ENCODE measurements at places on chromosomes 6 and 20. TPM values are rescaled to one million over a fixed set of nuclear protein-coding genes. Genes with fewer than 3 reads are reported as not detected.

IL22RA2 gene
- total RNA-seq: not detected

OR2B6 gene
- 0.17 TPM for total RNA-seq

HDGFL1 gene
- not detected for total RNA-seq

CPXM1 gene
- 0.50 TPM for total RNA-seq

HLA-DOB gene
- 0.26 TPM for total RNA-seq

GHRH gene
- not detected for total RNA-seq

NHLRC1 gene
- total RNA-seq: 3.1 TPM

GLP1R gene
- not detected for total RNA-seq

CFAP206 gene
- 0.26 TPM for total RNA-seq

MYLK2 gene
- not detected for total RNA-seq

SLPI gene
- total RNA-seq: 0.17 TPM

HLA-DRB5 gene
- not detected for total RNA-seq

DSP gene
- total RNA-seq: under 0.01 TPM

CTCFL gene
- total RNA-seq: not detected

FLRT3 gene
- total RNA-seq: 5.1 TPM

RHAG gene
- not detected for total RNA-seq

ZC2HC1B gene
- total RNA-seq: not detected

ID4 gene
- total RNA-seq: 0.83 TPM

SLC22A1 gene
- 0.26 TPM for total RNA-seq

BEND3 gene
- total RNA-seq: 0.83 TPM

GINS1 gene
- 3.0 TPM for total RNA-seq

C2 gene
- total RNA-seq: 27.2 TPM

OR2H1 gene
- not detected for total RNA-seq

SLC32A1 gene
- not detected for total RNA-seq

TFAP2C gene
- total RNA-seq: not detected

CRIP3 gene
- 0.26 TPM for total RNA-seq

SLC2A4RG gene
- total RNA-seq: 18.2 TPM

FKBP1C gene
- 0.26 TPM for total RNA-seq

XKR7 gene
- total RNA-seq: not detected

ARG1 gene
- not detected for total RNA-seq

PBOV1 gene
- not detected for total RNA-seq

SLC26A8 gene
- not detected for total RNA-seq

VGLL2 gene
- not detected for total RNA-seq

ANKRD66 gene
- total RNA-seq: not detected

EEF1A2 gene
- 1.7 TPM for total RNA-seq

PKIB gene
- 1.3 TPM for total RNA-seq

BMP7 gene
- not detected for total RNA-seq

UNC93A gene
- not detected for total RNA-seq

NNAT gene
- total RNA-seq: 0.83 TPM

CYP39A1 gene
- 3.8 TPM for total RNA-seq

LGSN gene
- under 0.01 TPM for total RNA-seq

TUBB2B gene
- total RNA-seq: 5.1 TPM

PRDM13 gene
- total RNA-seq: not detected

PRND gene
- total RNA-seq: not detected
